ENCODE measurements at places on chromosomes 1 and 21. TPM values are rescaled to one million over a fixed set of nuclear protein-coding genes. Genes with fewer than 3 reads are reported as not detected.

The MRPL55 gene
- total RNA-seq, result 63.7 TPM

The ELK4 gene
- 14.4 TPM for total RNA-seq

The NCF2 gene
- total RNA-seq, result 0.58 TPM

The C1orf185 gene
- total RNA-seq, result not detected

The L1TD1 gene
- 0.29 TPM for total RNA-seq

The KRTAP10-1 gene
- not detected for total RNA-seq

The PRELP gene
- total RNA-seq, result not detected

The EPHX1 gene
- 88.5 TPM for total RNA-seq

The BSDC1 gene
- 33.2 TPM for total RNA-seq

The ZNF281 gene
- 31.3 TPM for total RNA-seq

The RIIAD1 gene
- total RNA-seq, result 0.88 TPM

The PLEKHN1 gene
- total RNA-seq, result 3.1 TPM

The CXADR gene
- 102 TPM for total RNA-seq

The ACKR1 gene
- not detected for total RNA-seq

The LRRC7 gene
- total RNA-seq, result 10.6 TPM

All from Caco-2 (cell line).